ENCODE measurements at places on chromosomes 16 and 17.

- DNase-seq, result no peak
Measured at GRCh38 chr16:55083052-55083451, 152.4 kb downstream of the IRX5 start.

GRCh38 chr16:72850853-72851252 lies 197.1 kb downstream of the ZFHX3 start:
- DNase-seq, result no peak

DNA sequence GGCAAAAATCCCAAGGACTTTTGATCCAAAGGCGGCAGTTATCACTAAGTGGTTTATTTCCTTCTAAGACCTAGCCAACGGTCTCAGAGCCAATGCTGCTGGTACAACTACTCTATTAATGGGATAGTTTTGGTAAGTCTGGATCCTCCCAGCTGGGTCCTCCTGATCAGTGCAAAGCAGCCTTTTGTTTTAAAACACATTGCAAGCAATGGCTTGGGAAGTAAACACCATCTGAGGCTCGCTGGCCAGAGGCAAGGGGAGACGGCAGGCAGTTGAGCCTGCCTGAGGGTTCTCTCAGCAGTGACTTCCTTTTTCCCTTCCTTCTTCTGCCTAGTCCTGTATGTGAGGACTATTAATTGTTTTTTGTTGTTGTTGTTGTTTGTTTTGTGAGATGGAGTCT lies 1.6 kb upstream of the SLC5A10 start:
- DNase-seq, result no peak

- DNase-seq, result no peak
Measured at GRCh38 chr17:21376081-21376758, at the start of gene KCNJ12. KCNJ12 (plus strand) TSS chr17:21376357; CDS start chr17:21415343, 38,986 bp downstream.

GRCh38 chr16:11547118-11547916 lies 39.4 kb downstream of the LITAF start:
- no peak for DNase-seq

DNA sequence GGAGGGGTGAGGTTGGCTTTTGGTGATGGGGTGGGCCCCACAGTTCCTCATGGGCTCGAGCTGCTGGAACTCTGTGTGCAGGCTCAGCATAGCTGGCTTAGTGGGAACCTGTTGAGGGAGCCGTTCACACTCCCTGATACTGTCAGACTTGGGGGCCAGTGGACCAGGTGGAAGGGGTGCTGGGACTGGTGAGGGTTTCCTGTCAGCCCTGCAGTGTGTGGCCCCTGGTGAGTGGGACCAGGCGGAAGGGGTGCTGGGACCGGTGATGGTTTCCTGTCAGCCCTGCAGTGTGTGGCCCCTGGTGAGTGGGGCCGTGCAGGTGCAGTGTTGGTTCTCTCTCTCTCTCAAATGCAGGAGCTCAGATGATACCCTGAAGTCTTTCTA lies 45.1 kb upstream of the ZNF750 start:
- DNase-seq, result peak; percentile 26

DNA sequence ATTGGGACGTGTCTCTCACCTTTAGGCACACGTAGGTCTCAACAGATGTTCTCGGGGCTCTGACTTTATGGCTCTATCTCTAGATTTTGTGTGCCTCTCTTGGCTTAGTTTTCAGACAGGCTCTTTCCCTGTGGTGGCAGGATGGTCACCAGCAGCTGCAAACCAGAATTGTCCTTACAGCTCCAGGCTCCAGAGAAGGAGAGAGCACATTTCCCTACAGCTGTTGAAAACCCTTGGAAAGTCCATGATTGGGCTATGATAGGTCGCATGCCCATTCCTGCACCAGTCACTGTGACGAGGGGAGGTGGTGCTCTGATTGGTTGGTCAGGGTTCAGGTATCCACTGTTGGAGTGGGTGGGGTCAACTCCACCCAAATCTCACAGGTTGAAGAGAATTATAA lies 41.5 kb downstream of the SHISA9 start:
- no peak for DNase-seq

- DNase-seq, result no peak
Measured at GRCh38 chr16:25000683-25001082, 14.5 kb downstream of the ARHGAP17 start.

DNA sequence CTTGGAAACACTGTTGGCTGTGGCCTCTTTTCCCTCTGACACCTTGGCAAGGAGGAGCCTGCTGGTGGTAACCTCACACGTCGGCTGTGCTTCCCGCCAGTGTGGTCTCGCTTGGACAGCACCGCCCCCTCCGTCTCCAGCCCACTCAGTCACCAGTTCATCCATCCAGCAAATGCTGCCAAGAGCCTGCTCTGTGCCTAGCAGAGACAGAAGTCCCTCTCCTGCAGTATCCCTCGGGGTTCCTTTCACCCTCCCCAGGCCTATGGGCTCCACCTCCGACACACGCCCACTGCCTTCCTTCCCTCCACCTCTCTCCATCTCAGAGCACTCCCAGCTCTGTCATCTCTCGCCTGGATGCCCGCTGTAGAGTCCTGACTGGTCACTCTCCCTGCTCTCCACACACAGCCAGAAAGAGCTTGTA lies 12.3 kb downstream of the CACNG4 start:
- DNase-seq, result no peak

DNA sequence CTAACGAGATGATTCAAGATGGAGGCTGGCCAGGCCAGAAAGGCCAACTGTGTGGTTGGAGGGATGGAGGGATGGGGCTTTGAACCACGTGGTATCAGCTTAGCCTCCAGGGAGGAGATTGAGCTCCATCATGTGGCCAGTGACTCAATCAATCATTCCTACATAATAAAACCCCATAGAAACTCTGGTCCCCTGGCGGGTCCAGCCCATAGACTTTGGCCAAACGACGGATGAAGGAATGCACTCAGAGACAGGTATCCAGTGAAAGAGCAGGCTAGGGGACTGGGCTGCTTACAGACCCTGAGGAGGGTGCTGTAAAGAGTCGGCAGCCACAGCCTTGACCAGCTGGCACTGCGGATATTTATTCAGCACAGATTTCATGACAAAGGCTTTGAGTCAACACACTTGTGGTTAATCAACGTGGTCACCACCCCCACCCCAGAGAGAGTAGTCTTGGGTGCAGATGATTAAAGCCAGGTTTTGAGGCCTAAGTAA lies 308.7 kb upstream of the TNRC6C start:
- DNase-seq, result no peak

DNA sequence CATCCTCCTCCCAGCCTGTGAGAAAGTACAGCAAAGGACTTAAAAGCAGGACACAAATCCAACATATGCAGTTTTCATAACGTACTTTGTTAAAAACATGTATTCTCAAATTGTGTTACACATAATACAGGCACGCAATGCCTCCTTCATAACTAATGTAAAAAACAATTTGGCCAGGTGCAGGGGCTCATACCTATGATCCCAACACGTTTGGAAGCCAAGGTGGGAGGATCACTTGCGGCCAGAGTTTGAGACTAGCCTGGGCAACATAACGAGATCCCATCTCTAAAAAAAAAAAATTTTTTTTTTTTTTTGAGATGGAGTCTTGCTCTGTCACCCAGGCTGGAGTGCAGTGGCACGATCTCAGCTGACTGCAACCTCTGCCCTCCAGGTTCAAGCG lies 20.4 kb downstream of the TEX2 start:
- no peak for DNase-seq

- no peak for DNase-seq
Measured at GRCh38 chr16:12484972-12485371, 318.7 kb downstream of the CPPED1 start.

- DNase-seq, result peak; percentile 59
Measured at GRCh38 chr16:30535777-30536190, 1.1 kb upstream of the ZNF747 start.

GRCh38 chr17:9240659-9241370 lies 219.5 kb downstream of the NTN1 start:
- no peak for DNase-seq

- DNase-seq, result no peak
Measured at GRCh38 chr16:78494105-78494504, 394.7 kb downstream of the WWOX start.

DNA sequence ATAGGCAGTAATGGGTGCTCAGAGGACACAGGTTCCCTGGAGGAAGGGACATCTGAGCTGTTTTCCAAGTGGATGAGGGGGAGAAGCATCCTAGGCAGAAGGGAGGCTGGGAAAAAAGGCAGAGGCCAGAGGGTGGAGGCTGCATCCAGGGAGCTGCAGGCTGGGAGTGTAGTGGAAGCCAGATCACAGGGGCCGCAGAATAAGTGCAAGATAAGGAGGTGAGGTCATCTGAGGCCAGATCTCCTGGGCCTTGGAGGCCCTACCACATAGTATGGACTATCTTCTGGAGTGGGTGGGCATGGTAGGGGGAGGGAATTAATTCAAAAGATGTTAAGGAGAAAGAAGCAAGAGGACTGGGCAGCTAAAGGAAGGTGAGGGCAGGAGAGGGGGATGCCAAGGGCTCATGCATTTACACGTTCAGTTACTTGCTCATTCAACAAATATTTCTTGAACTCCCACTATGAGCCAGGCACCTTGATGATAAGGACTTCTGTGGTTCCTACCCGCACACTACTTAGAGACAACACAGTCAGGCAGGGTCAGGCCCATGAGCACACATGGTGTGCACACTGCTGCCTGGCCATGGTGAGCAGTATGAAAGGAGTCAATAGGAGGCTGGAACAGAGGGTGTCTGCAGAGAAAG lies 2.4 kb upstream of the RIPOR1 start:
- no peak for DNase-seq

DNA sequence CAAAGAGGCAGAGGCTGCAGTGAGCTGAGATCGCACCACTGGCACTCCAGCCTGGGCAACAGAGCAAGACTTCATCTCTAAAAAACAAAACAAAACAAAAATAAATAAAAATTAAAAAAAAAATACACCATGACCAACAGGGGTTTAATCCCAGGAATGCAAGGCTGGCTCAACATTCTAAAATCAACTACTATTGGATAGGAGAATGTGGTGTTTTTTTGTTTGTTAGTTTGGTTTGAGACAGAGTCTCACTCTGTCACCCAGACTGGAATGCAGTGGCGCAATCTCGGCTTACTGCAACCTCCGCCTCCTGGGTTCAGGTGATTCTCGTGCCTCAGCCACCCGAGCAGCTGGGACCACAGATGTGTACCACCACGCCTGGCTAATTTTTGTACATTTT lies 19.9 kb downstream of the GFOD2 start:
- no peak for DNase-seq

- DNase-seq, result peak; percentile 75
Measured at GRCh38 chr17:49952209-49952911, 16.6 kb upstream of the DLX4 start.

GRCh38 chr17:58352596-58353388 lies 791 bp upstream of the SUPT4H1 start:
- no peak for DNase-seq

- peak; percentile 9 for DNase-seq
Measured at GRCh38 chr17:80220736-80221215, 549 bp downstream of the SLC26A11 start.

DNA sequence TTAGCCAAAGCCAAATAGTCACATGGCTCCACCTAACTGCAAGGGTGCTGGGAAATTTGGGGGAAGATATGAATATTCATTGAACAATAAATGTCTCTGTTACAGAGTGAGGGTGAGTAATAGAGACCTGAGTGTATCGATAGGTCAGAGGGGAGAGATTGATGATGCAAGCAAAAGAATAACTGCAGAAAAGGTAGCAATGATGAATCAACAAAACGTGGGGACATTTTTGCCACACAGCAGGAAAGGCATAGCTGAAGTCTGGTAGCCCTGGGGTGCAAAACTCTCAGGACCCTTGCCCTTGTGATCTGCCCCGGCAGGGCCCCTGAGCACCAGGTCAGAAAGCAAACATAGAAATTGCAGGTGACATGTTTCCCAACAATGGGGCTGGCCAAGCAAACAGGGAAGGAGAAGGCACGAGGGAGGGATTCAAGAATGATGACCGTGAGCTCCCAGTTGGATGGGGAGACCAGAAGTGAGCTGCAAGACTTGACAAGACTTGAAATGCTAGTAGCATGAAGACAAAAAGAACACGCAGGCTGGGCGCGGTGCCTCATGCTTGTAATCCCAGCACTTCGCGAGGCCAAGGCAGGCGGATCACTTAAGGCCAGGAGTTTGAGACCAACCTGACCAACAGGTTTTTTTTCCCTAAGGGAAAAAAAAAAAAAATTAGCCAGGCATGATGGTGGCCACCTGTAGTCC lies 12.7 kb upstream of the HERPUD1 start:
- DNase-seq, result no peak

DNA sequence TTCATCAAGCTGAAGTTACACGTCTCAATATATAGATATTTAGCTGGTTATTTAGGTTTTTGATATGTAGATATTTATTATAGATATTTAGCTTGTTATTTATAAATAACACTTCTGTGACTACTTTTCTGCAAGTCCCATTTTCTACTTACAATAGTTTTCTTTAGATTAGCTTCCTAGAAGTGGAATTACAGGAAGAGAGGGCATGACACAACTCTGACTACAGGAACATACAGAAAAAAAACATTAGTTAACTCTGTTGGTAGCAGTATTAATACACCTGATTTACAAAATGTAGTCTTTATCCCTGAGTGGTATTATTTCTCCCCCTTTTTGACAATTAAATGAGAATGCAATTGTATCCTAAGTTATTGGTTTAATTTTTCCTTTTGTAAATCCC lies 21.2 kb upstream of the CCL1 start:
- no peak for DNase-seq

GRCh38 chr17:51351890-51352289 lies 91.5 kb downstream of the UTP18 start:
- no peak for DNase-seq

GRCh38 chr16:31214708-31215286 lies 878 bp downstream of the TRIM72 start:
- no peak for DNase-seq

DNA sequence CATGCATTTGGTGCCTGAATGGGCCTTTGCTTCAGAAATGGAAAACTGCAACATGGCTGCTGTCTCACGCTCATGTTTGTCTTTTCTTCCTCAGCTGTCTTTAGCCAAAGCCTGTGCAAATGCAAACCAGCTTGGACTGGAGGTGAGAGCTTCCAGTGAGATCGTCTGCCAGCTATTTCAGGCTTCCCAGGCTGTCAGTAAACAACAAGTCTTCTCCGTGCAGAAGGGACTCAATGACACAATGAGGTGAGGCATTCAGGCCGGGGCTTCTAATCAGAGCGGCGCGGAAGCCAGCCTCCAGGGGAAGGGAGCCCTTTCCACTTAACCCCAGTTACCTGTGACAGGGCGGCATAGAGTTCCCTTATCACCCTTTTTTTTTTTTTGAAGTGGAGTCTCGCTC lies 14.3 kb downstream of the CCNF start:
- DNase-seq, result no peak

DNA sequence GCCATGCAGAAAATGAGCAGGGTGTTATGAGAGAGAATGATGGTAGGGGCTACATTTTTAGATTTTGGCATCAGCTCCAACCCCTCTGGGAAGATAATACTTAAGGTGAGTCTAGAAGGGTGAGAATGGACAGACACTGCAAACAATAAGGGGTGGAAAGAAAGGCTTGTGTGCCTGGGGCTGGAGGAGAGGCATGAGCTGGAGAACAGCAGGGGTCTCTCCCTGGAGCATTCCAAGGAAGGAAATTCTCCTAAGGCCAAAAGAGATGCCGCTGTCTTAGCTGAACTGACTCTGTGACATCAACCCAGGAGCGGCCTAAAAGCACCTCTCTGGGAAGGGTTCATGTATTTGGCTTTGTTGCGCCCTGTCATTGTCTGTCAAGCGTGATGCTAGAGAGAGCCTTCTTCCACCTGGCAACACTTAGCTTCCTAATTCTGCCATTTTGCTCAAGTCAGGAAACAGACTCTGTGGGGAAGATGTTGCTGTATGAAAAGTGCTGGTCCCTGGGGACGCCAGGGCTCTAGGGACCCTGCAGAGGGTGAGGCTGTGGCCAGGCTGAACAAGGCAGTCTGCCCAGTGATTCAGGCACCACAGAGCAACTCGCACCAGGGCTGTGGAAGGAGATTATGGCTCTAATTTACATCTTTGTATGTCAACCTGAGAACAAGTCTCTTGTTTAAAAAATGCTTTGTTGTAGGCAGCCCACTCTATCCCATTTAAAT lies 225.7 kb downstream of the CBLN1 start:
- DNase-seq, result no peak

Measured in activated T-cell treated with anti-CD3 and anti-CD28 coated beads for 48 hours (primary cell).